ENCODE measurements at places on chromosomes 12 and 14.

GRCh38 chr14:106738075-106738474 lies 1211.7 kb downstream of the TMEM121 start:
- no peak for DNase-seq

DNA sequence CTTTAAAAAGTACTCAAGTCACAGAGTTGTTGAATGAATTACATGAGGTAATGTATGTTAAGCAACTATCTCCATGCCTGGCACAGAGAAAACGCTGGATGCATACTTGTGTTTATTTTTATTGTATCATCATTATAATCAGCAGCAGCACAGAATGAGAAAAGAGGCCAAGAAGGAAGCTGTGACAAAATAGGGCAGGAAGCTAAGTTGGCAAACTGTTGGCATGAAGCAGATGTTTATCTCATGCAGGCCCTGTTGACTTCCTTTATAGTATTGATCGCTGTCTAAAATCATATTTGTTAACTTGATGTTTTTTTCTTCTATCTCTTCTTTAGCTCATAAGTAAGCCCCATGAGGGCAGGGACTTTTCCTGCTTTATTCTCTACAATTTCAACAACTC lies 466.6 kb downstream of the TRHDE start:
- no peak for DNase-seq

GRCh38 chr12:51381226-51382079 lies 9.8 kb downstream of the GALNT6 start:
- no peak for DNase-seq

GRCh38 chr12:19066475-19067001 lies 63.0 kb upstream of the PLEKHA5 start:
- DNase-seq = no peak

DNA sequence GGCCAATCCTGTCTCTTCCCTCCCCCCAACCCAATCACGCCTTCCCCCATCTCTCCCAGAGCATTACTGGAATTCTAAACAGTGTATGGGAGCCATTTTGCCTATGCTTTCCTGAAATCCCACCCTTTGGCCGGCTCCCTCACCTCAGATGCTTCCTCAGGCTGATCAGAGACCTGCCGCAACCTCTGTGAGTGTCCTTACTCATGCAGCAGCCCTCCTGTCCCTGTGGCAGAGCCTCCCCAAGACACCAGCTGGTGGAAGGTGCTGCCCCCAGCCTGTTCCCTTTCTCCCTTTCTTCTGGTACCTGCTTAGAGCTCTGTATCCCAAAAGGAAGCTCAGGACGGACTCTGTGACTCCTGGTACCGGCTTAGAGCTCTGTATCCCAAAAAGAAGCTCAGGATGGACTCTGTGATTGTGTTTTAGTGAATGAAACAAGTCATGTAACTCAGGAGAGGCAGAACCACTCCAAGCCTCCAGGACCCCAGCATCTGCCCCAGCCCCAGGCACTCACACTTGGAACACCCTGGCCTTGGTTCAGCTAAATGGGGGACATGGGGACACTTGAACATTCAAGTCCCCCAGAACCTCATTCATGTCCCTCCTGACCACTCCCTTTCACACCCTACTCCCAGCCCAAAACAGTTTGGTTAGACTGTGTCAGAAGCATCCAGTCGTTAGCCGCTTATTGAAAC lies 29.3 kb upstream of the RIN3 start:
- no peak for DNase-seq

DNA sequence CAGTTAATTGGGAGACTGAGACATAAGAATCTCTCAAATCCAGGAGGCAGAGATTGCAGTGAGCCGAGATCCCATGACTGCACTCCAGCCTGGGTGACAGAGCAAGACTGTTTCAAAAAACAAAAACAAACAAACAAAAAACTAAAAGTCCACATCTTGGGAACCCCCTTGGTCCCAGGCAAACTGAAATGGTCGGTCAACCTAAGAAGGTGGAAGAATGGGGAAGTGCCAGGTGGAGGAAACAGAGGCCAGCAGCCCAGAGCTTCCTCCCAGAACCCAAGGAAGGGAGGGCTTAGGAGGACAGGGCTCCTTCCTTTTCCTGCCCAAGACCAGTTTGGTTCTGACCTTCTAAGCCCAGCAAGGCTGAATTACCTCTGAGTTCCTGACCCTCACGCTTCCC lies 121.0 kb upstream of the FUT8 start:
- DNase-seq = no peak

DNA sequence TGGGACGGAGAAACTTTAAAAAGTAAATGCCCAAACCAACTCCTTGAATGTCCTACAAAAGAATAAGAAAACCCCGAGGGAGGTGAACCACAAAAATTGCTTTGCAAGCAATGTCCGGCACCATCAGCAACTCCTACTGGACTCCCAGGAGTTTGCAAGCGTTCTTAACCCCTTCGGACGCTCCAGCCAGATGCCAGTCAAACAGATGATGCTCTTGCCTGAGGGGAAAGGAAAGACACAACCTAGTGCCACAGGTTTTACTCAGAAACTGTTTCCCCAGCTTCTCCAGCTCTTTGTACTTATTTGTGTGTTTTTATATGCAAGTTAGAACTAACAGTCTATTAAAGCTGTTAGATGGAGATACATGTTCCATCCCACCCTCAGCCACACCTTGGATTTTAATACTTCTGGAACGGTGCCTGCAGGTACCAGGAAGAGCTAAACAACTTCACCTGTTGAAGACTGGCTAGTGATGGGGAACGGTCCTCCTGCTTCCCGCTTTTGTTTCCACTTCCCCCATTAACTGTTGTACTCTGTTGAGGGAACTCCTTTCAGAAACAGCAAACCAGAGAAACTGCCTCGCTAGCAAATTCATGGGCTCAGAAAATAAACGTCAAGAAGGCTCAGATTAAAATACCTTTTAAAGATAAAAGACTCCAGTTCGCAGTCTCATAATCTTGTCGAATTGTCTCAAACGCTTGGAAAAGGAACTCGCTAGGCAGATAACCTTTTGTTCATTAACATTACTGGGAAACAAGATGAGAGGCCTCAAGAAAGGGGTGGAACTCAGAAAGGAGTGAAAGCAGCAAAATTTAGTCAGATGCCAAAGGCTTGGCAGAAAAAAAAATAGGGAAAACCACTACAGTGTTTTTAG lies 1.1 kb upstream of the FERMT2 start:
- no peak for DNase-seq

GRCh38 chr14:95311752-95312151 lies 8.0 kb downstream of the CLMN start:
- DNase-seq = no peak

GRCh38 chr14:78143489-78144145 lies 26.6 kb upstream of the NRXN3 start:
- DNase-seq = no peak

- no peak for DNase-seq
Observed at GRCh38 chr14:21866479-21866878, 192.9 kb upstream of the OR4E1 start.

- DNase-seq = no peak
Observed at GRCh38 chr14:89881839-89882238, 72.7 kb downstream of the EFCAB11 start.

- DNase-seq = no peak
Observed at GRCh38 chr14:90544971-90545370, 148.1 kb downstream of the CALM1 start.

DNA sequence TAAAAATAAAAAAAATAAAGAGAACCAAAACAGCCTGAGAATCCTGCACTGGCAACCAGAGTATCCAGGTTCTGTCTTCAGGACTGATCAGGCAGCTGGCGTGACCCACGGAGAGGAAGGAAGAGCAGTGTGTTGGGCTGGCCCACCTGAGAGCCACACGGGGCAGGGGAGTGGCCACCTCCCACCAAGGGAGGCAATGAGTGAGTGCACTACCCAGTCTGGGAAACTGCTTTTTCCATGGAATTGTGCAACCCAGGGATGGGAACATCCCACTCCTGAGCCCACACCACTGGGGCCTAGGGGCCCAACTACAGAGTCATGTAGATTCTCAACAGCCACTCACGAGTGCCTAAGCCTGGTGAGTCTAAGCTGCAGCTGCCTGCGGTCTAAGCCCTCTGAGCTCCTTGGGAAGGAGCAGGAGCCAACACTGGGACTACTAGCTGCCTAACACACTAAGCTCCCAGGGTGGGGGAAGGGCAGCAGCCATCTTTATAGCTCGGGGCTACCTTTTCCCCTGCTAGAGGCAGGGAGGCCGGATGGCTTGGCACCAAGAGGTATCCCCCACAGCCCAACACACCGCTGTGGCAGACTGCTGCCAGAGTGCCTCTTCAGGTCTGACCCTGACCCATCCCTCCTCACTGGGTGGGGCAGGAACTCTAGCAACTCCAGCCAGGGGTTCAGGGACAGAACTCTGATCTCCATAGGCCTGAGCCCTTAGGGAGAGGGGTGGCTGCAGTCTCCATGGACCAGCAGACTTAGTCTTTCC lies 610.9 kb downstream of the RERGL start:
- DNase-seq = no peak

DNA sequence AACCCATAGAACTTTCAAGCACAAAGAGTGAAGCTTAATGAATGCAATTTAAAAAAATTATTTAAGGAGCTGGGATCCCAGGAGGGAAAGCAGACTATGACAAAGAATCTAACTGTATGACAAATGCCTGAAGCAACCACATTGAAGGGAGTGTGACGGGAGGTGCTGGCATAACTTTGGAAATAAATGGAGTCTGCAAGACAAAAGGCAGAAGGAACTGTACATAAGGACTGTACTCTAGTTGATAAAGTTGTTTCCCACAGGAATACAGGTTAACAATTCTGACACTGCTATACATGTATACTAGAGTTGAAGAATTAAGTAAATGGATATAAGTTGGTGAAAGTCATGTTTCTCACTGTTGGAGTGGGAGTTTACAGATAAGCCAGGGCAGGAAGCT lies 41.2 kb upstream of the WSCD2 start:
- no peak for DNase-seq

GRCh38 chr12:83018088-83018487 lies 331.4 kb downstream of the TMTC2 start:
- DNase-seq = no peak

DNA sequence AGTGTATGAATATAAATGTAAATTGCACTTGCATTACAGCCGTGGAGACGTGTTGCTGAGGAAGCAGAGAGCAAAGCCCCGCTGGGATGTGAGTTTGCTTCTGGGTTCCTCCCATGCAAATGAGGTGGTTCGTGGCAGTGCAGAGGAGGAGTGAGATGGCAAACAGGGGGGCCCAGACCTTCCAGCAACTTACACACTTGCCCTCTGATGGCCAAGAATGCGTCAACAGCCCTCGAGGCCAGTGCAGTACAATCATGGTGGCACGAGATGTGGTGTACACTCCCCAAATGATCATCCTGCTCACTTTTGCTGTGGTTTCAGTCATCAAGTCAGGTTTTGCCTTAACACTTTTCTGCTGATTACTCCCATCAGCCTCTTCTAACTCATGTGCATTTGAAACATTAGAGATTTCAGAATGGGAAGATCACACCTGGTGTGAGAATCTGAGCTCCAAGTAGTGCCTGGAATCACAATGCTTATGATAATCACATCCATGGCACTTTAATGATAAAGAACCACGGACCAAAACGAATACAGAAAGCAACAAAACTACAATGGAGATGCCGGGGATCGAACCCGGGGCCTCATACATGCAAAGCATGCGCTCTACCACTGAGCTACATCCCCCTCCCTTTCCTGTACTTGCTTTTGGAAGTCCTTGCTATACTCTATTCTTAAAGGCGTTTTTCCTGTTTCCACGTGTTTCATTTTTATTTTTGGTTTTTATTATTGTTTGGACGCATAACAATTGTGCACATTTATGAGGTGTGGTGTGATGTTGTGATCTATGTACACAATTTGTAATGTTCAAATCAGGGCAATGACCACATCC lies 7.0 kb upstream of the UBC start:
- no peak for DNase-seq

DNA sequence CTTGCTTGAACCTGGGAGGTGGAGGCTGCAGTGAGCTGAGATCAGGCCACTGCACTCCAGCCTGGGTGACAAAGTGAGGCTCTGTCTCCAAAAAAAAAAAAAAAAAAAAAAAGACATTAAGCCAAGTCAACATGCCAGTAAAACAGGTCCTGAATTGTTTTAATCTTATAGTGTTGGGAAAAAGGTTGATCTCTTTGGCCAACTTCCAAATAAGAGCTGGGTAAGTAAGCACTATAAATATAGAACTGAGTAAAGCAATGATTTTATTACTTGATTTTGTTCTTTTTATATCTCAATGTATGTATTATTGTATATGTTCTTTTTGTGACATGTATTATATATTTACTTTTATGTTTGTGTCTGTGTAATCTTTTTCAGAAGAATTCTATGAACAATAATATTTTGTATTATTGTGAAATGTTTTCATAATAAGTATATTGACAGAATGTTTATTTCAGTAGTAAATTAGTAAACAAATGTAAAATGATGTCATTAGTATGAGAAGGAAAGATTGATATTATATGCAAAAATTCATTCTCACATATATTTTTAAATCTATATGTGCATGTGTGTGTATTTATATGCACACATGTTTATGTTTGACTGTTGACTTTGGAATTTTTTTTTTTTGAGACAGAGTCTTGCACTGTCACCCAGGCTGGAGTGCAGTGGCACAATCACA lies 9.6 kb upstream of the AKAP6 start:
- no peak for DNase-seq

DNA sequence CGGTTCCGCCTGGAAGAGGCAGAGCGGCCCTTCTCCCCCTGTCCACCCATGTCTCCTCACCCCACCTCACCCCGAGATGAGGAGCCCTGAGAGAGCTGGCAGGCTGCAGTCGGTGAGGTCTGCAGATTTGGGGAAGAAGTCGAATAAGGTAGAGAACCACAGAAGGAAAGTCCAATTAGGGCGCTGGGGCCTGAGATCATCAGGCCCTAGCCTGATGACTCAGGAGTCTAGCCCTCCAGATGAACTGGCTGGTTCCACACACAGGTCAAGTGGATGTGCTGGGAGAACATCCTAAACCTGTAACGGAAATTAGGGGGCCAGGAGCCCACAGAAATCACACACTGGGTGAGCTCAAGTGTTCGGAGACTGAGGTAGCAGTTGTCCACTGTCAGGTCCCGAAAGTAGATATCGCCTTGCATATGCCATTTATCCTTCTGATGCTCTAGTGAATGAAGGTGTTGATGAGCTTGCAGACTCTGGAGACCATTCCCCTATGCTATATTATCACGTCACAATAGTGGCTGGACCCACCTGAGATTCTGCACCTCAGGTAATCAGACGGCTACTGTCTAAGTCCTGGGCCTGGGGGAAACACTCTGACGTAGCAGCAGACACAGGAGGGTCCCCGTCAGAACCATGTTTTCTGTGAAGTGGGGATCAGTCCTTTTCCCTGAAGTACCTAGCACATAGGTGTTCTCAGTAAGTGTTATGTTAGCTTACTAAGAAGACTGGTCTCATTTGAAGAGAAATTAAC lies 886 bp upstream of the METTL17 start:
- no peak for DNase-seq
